ENCODE measurements at places on chromosomes 6 and 20.

DNA sequence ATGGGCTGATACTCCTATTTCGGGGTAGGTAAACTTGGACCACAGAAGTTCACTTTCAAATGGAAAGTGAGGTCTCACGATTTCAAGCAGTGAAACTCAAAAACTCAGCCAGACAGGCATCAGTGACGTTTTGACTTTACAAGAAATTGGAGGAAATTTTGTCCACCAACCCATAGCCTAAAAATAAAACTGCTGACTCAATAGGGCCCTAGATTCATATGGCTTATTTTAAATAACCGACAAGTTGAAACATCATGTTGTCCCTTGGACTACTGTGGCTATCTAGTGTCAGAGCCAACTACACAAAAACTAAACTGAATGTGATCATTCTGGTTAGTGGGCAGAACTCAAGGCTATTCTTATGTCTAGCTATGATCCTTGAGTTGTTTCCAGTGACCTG lies 486.3 kb downstream of the GRIK2 start:
- no peaks in the 10 kb centered on the region for H3K36me3 ChIP-seq
- no peak overlapping the region for H3K4me3 ChIP-seq
- no peak overlapping the region for H3K27ac ChIP-seq
- no peaks in the 10 kb centered on the region for H3K4me1 ChIP-seq
- no peaks in the 10 kb centered on the region for H3K27me3 ChIP-seq

- H3K4me1 ChIP-seq, result no peaks in the 10 kb centered on the region
- DNase-seq, result no peak
Measured at GRCh38 chr20:61287583-61288275, 35.7 kb downstream of the CDH4 start.

DNA sequence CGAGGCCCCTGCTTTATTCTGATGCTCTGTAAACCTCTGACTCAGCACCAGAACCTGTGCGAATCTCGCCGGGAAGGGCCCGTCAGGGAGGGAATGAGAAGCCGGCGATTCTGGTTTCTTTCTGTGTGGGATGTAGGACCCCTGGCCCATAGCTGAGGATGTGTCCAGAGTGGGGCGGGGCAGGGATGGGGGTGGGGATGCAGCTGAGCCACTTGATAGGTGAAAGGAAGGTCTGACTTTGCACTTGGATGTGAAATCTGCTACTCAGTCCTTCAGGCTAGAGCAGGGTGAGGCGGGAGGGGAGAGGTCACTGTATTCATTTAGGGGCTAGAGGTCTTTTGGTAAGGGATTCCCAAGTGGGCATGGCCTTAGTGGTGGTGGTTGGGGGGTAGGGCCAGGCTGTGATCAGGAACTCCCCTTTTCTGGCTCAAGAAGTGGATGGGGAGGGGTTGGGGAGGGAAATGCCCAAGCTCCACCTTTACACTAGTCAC lies 2.3 kb downstream of the TOX2 start:
- no peak for DNase-seq
- no peaks in the 10 kb centered on the region for H3K36me3 ChIP-seq
- H3K4me1 ChIP-seq, result peaks cover 14% of the 10 kb centered on the region
- peaks cover 6% of the 10 kb centered on the region for H3K27me3 ChIP-seq

DNA sequence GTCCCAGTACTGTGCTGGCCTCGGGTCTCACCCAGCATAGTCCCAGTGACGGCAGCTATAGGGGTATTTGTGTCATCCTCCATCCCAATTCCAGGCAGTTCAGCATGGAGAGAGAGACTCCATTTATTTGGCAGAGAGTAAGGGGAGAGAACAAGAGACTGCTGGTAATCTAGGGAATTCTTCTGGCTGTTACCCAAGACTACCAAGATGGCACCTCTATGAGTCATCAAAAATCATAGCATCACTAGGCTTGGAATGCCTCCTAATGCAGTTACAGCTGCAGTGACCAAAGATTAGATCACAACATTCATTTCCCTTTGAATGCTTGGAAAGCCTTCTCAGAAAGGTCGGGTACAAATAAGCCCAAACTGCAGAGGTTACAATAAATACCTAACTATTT lies 660.4 kb upstream of the FLRT3 start:
- H3K27ac ChIP-seq, result no peak overlapping the region
- no peak overlapping the region for H3K4me3 ChIP-seq
- H3K27me3 ChIP-seq, result no peaks in the 10 kb centered on the region
- DNase-seq, result no peak

Measured in naive thymus-derived CD4-positive, alpha-beta T cell (primary cell).